Neural progenitor cell (in vitro differentiated cells): ENCODE measurements at places on chromosomes 5 and 9.

DNA sequence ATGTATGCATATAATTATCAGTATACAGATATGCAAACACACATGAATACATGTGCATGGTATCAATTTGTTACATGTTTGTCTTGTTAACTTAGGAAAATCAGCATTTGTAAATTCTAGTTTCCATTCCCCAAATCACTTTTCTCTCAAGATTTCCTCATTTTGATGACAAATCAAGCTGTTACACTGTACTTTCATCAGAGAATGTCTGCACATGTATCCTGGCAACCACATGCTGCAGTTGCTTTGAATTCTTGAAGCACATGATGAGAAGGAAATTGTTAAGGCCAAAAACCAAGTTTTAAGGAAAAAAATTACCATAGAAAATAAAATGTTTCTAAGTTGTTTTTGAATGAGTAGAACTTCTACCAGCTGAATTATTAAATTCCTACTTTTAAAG is 1834.5 kb downstream of the EFNA5 start:
- DNase-seq: no peak

GRCh38 chr5:97026721-97027120 is 90.8 kb downstream of the LNPEP start:
- no peak for DNase-seq

GRCh38 chr9:122128007-122128968 is 31.3 kb downstream of the NDUFA8 start:
- no peak for DNase-seq

- DNase-seq: no peak
Measured at GRCh38 chr5:80251636-80252035, 4.2 kb downstream of the SERINC5 start.

GRCh38 chr5:175809531-175810121 is 61.8 kb upstream of the CPLX2 start:
- DNase-seq: no peak

DNA sequence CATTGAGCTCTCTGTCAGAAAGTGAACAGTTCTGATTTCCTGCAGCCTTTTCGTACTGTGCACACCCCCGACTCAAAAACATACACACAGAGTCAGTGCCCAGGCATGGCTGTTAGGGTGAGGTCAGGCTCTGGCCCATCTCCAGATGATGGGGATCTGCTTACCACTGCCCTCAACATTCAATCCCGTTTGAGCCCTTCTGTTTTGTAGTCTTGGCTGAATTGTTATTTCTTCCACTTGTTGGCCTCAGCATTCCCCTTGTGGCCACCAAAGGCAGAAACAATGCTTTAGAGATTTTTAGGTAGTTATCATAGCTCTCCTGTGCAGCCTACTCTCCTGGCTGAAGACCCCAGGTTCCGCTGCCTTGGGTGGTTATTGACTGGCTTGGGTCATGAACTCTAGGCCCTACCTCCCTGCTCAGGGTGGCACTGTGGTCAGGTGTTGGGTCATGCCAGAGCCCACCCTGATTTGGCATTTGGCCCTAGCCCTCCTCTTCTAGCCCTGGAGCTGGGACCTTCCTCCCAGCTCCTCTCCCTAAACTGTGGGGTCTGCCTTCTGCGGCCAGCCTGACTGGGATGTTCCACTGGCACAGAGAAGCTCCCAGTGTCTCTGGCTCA is 7.8 kb upstream of the MYOZ3 start:
- DNase-seq: no peak

DNA sequence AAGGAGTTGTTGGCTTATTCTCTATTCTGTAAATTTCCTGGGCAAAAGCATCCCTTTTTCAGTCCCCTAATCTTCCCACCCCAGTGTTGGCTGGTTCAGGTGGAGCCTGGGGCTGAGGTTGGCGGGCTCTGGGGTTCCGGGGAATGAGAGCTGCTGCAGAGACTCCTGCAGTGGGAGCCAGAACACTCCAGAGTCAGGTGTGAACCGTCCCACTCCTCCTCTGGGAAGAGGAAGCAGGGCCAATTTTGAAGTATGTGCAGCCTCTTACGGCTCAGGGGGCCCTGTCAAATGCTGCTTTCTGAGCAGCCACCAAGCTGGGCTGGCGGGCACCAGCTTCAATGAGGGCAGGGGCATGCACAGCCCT is 42.8 kb downstream of the JADE2 start:
- DNase-seq: no peak

DNA sequence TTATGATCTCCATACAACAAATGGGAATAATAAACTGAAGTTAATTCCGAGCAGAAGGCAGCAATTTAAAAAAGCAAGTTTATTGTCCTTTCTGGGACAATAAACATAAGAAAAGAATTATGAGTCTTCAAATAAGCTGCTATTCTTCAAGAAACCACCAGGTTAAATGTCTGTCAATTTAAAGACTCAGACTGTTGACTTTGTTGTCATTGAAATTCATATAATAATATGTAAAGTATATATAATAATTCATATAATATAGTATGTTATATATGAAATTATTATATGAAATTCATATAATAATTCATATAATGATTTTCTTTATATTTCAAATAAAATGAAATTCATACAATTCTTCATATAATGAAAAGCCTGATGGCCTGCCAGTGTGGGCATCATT is 497.5 kb upstream of the RGMB start:
- DNase-seq: no peak

DNA sequence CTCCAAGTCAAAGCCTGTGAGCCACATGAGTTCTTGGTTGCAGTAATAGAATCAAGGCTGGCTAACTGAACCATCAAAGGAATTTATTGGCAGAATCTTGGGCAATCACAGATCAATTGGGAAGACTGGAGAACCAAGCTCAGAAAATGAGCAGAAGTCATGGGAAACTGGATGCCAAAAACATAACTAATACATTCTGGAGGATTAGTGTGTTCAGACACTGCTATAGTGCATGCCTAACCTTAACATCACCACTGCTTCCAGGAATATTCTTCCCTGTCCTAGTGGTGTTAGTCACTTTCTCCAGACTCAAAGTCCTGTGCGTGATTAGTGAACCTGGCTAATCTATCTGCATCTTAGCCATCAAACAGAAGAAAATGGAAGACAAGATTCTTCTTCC is 843.7 kb downstream of the EFNA5 start:
- DNase-seq: no peak

- DNase-seq: no peak
Measured at GRCh38 chr5:171432583-171433351, 13.3 kb downstream of the FGF18 start.
